Ecto neural progenitor cell (in vitro differentiated cells): ENCODE measurements at places on chromosomes 2 and 18.

GRCh38 chr2:178191004-178191508 is 3.3 kb upstream of the OSBPL6 start:
- no peak for DNase-seq

DNA sequence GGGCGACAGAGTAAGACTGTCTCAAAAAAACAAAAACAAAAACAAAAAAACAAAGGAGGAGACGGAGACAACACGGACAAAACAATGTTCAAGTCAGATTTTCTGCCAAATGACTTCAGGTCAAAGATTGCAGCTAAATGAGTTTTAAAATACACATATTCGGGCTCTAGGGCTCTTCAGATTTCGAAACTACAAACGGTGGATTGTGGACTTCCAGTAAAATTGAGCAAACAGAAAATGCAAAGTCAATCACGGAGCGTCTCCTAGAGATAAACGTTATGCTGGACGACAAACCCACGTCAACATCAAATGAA is 558 bp downstream of the MRPS5 start:
- DNase-seq, result no peak

- no peak for DNase-seq
These were observed 173.9 kb upstream of the RAB12 start for GRCh38 chr18:8435376-8435775.

DNA sequence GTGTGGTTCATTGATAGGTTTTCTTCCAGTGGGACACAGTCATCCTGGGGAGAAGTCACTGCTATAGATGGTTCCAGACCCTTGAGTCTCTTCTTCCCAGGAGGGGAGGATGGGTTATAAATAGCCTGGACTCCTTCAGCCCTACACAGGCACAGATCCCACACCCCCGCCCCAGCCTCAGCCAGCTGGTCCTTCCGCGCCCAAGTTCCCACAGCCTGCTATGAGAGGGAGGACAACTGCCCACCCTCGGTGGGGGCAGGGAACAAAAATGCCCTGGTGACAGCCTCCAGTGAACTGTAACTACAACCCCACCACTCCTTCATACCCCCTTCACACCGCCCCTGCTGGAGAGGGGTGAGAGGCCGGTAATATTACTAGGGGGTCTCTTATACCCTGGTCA is 3.2 kb downstream of the ZBTB7C start:
- no peak for DNase-seq

DNA sequence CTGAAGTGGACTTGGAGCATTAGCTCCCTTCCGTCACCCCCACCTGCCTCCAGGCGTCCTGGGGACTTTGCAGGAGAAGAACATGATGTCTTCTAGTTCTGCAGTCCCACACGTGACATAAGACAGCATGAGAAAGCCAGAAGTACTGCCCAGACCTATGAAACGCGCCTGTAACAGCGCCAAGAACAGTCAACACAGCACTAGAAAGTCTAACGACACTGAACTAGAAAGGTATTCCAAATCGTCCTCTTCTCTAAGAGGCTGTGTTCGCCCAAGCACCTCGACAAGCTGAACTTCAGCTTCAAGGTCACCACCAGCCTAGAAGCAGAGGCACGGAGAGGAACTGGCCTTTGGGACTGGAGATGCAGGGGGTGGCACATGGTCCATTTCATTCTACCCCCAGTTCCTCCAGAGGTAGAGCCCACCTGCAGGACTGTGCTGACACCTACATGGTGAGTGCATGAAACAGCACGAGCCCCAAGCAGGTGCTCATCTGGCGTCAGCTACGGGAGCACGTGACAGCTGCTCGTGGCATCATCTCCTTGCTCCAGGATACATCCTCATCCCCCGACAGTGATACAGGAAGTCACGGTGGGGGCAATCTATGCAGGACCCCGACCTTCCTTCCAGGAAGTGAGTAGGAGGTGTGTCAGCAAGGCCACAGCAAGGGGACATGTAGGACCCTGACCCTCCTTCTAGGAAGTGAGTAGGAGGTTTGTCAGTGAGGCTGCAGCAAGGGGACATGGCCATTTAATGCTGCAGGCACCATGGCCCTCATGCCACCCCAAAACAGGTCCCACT is 3.7 kb downstream of the HDAC4 start:
- no peak for DNase-seq

GRCh38 chr2:234427081-234428061 is 69.5 kb downstream of the ARL4C start:
- no peak for DNase-seq

GRCh38 chr2:200471324-200471848 is 38.5 kb downstream of the KCTD18 start:
- no peak for DNase-seq

GRCh38 chr18:56562479-56562878 is 75.9 kb downstream of the TXNL1 start:
- DNase-seq, result no peak

GRCh38 chr2:102141970-102142828 is at the start of gene IL1R1:
Gene IL1R1 (plus strand): TSS chr2:102142746. CDS start chr2:102157725, 14,979 bp downstream.
- peak; percentile 81 for DNase-seq

DNA sequence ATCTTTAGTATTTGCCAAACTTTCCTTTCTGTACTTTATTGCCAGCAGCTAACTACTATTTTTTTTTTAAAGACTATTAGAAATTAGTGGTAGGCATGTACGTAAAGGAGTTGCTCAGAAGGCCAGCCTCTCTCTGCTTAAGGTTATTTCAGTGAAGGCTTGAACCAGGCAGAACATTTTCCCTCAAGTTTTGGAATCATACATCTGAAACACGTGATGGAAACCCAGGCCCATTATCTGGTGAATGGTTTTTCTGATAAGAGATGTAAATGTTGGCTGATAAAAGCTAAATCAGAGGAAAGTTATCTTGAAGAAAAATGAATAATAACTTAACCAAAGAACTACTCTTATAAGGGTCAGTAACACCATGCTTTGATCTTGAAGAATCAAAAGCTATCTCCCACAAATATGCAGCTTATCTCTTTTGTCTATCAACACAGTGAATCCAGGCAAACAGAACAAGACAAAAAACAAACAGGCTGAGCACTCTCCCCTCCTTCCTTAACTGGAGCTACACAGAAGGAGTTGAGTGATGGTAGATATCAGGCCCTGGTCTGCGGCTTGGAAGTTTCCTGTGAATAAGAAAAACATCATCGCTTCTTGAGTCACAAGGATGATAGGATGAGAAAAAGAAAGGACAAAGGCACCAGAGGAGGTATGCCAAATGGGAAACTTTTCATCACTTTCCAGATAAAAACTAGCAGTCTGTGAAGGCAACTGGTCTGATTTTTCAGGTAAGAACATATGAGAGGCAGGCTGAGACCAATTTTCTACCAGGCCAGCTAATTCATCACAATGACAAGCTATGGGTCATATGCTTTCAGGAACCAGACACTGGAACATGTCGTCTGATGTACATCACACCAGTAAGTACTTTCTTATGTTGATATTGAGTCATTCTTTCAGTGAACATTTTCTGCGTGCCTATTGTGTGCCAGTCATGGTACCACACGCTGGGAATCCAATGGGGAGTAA is 88.4 kb upstream of the STK17B start:
- DNase-seq, result no peak

DNA sequence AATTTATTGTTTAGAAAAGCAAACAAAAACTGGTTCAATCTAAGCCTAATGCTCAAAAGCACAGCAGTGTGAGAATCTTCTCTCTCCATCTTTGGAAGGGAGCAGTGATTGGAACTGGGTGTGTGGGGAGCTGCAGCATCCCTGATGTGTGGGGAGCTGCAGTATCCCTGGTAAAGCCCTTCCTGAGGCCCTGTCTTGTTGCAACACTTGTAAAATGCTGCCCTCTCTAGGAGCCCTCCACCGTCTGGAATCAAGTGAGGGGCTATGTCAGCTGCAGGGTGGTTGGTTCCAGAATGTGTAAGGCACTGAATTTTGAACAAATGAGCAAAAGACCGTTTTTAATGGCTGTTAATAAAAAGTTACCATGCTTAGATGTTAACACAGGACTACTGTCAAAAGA is 147.7 kb upstream of the RAB12 start:
- DNase-seq, result no peak

DNA sequence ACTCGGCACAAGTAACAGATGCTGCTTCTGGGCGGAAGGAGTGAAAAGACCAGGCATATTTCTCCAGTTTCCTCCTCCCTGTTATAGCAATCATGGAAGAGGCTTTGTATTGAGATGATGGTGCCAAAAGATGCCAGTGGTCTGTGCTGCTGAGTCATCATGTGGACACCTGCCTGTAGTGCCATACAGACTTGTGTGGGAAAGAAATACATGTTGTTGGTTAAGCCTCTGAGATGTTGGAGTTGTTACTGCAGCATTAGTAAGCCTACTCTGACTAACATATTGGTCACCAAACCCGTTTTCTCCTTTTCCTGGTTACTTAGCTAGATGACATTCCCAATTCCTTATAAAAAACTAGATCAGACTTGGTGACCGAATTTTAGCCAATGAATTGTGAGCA is 356.9 kb downstream of the ZNF521 start:
- no peak for DNase-seq

DNA sequence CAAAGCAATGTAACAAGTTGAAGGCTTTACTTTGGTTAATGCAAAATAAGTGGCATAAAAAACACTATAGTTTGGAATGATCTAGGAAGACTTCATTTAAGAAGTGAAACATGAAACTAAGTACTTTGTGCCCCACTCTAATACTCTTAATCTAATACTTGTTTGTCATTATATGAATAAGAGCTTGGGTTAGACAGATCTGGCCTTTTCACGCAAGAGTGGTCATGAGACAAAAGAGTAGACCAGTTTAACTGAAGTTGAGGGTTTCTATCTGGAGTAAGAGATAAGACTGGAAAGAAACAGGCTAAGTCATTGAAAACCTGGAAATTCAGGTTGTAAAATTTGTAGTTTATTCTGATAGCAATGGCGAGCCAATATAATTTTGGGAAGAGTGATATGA is 2.8 kb downstream of the SLC30A6 start:
- DNase-seq, result no peak

DNA sequence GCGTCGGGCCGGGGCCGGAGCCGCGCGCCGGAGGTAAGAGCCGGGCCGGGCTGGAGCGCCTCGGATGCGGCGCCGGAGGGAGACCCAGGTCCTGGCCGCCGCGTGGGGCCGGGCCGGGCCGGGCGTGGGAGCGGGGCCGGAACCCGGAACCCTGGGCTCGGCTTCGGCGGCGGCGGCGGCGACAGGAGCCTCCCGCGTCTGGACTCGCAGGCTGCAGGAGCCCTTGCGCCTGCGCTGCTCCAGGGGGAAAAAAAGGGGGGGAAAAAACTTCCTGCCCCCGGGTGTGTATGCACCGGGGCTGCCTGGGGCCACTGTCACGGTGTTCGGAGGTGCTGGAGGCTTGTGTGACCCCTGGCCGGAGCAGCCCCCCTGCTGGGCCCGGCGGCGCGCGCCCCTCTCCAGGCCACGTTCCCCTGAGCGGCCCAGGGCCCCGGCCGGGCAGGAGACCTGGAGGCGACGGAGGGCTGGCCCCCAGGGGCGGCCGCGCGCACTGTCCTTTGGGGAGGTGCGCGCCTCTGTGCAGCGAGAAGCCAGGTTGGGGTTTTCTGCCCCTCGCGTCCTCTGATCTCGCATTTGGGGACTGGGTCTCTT is 864 bp downstream of the KLHL29 start:
- peak; percentile 59 for DNase-seq
